A549 treated with Hydrocortisone at 1 μM for 4 hours (cell line): ENCODE measurements at places on chromosomes 6 and 20. TPM values are rescaled to one million over a fixed set of nuclear protein-coding genes. Genes with fewer than 3 reads are reported as not detected.

The MEP1A gene
- 0.05 TPM in 1 of 5 replicates, not detected in the others for total RNA-seq

The TGM3 gene
- 0.06 to 0.12 TPM (median 0.07 TPM) in 4 of 5 replicates, not detected in the other for total RNA-seq

The CALHM6 gene
- not detected in 5 replicates for total RNA-seq

The SMIM26 gene
- 127 to 144 TPM (median 134 TPM) in 5 replicates for total RNA-seq

The SLC17A1 gene
- total RNA-seq, result not detected in 5 replicates

The CLPSL2 gene
- 0.60 to 1.6 TPM (median 0.66 TPM) in 5 replicates for total RNA-seq

The RNGTT gene
- total RNA-seq, result 7.0 to 11.7 TPM (median 8.5 TPM) in 5 replicates

The HTR1B gene
- 0.13 to 0.25 TPM (median 0.18 TPM) in 5 replicates for total RNA-seq

The PBOV1 gene
- not detected in 5 replicates for total RNA-seq

The KCNG1 gene
- 24.0 to 41.9 TPM (median 29.8 TPM) in 5 replicates for total RNA-seq

The TFAP2A gene
- 9.1 to 10.4 TPM (median 9.5 TPM) in 5 replicates for total RNA-seq

The NKAIN2 gene
- not detected in 5 replicates for total RNA-seq

The ZNF831 gene
- not detected in 5 replicates for total RNA-seq

The TFAP2D gene
- not detected in 5 replicates for total RNA-seq

The WRNIP1 gene
- total RNA-seq, result 34.2 to 36.0 TPM (median 34.8 TPM) in 5 replicates

The MAN1A1 gene
- total RNA-seq, result 0.05 to 0.08 TPM (median 0.07 TPM) in 5 replicates

The EYS gene
- 0.02 to 0.25 TPM (median 0.08 TPM) in 3 of 5 replicates, not detected in the others for total RNA-seq

The TSBP1 gene
- total RNA-seq, result not detected in 5 replicates

The GLP1R gene
- total RNA-seq, result not detected in 5 replicates

The CRISP2 gene
- not detected in 5 replicates for total RNA-seq

The FOXO3 gene
- 10.8 to 17.7 TPM (median 14.3 TPM) in 5 replicates for total RNA-seq

The DHX16 gene
- total RNA-seq, result 25.6 to 29.8 TPM (median 27.5 TPM) in 5 replicates

The BRD2 gene
- 108 to 139 TPM (median 123 TPM) in 5 replicates for total RNA-seq

The ULBP1 gene
- 0.77 to 0.89 TPM (median 0.83 TPM) in 5 replicates for total RNA-seq

The UBE2V1 gene
- total RNA-seq, result 102 to 135 TPM (median 107 TPM) in 5 replicates

The CDKN1A gene
- 251 to 309 TPM (median 299 TPM) in 5 replicates for total RNA-seq

The SMIM13 gene
- 12.7 to 17.0 TPM (median 15.7 TPM) in 5 replicates for total RNA-seq

The BANF2 gene
- total RNA-seq, result not detected in 5 replicates

The EHMT2 gene
- 25.1 to 29.7 TPM (median 26.0 TPM) in 5 replicates for total RNA-seq

The WFDC5 gene
- total RNA-seq, result not detected in 5 replicates

The IMPG1 gene
- not detected in 5 replicates for total RNA-seq

The MOG gene
- not detected in 5 replicates for total RNA-seq

The TBX18 gene
- 19.2 to 23.9 TPM (median 22.1 TPM) in 5 replicates for total RNA-seq

The HAO1 gene
- not detected in 5 replicates for total RNA-seq

The SEMG1 gene
- total RNA-seq, result not detected in 5 replicates

The CRYBG1 gene
- 0.50 to 0.73 TPM (median 0.56 TPM) in 5 replicates for total RNA-seq

The PDE7B gene
- total RNA-seq, result 0.62 to 0.73 TPM (median 0.63 TPM) in 5 replicates

The RGS17 gene
- 4.5 to 6.5 TPM (median 6.3 TPM) in 5 replicates for total RNA-seq

The BIRC7 gene
- 1.6 to 3.2 TPM (median 2.1 TPM) in 5 replicates for total RNA-seq

The EPPIN gene
- total RNA-seq, result not detected in 5 replicates

The SEL1L2 gene
- not detected in 5 replicates for total RNA-seq

The KHDC1 gene
- total RNA-seq, result 2.9 to 3.5 TPM (median 3.3 TPM) in 5 replicates

The BPIFB4 gene
- total RNA-seq, result not detected in 5 replicates

The SAMD10 gene
- total RNA-seq, result not detected in 5 replicates

The CEP43 gene
- 8.8 to 9.9 TPM (median 9.2 TPM) in 5 replicates for total RNA-seq

The TREM1 gene
- 0.10 to 0.25 TPM (median 0.13 TPM) in 3 of 5 replicates, not detected in the others for total RNA-seq

The WFDC2 gene
- total RNA-seq, result 0.35 TPM in 1 of 5 replicates, not detected in the others

The SLC17A3 gene
- 0.70 to 1.1 TPM (median 1.0 TPM) in 5 replicates for total RNA-seq
